Suprapubic skin (tissue), 4 donors: ENCODE measurements at places on chromosomes 5 and 9. TPM values are rescaled to one million over a fixed set of nuclear protein-coding genes. Genes with fewer than 3 reads are reported as not detected.
A peak's percentile ranks its signal among the peaks of the same experiment; 100 is the strongest.

DNA sequence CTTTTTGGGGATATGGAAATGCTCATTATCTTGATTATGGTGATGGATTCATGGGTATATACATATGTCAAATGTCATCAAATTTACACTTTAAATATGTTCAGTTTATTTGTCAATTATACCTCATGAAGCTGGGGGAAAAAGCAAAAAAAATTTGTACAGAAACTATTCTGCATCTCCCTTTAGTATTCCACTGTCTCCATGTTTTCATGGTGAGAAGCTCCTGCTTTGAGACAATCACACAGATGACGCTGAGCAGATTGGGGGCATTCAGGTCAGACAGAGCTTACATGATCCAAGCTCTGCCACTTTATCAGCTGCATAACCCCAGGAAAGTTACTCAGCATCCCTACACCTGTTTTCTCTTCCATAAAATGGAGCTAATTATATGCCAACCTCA is 101.5 kb downstream of the PLPPR1 start:
- H3K4me3 ChIP-seq, result no peak overlapping the region
- H3K27ac ChIP-seq, result no peak overlapping the region
- no peaks in the 10 kb centered on the region for H3K36me3 ChIP-seq
- DNase-seq, result no peak
- H3K4me1 ChIP-seq, result no peaks in the 10 kb centered on the region

- H3K27ac ChIP-seq, result no peak overlapping the region
- H3K4me3 ChIP-seq, result no peak overlapping the region
- peaks cover 29% of the 10 kb centered on the region for H3K27me3 ChIP-seq
- peaks cover 12% of the 10 kb centered on the region for H3K4me1 ChIP-seq
These were observed 7.3 kb upstream of the LMX1B start for GRCh38 chr9:126606483-126606870.

GRCh38 chr9:8053501-8053900 is 253.9 kb upstream of the DMAC1 start:
- H3K36me3 ChIP-seq, result no peaks in the 10 kb centered on the region
- H3K4me3 ChIP-seq, result no peak overlapping the region
- H3K27ac ChIP-seq, result no peak overlapping the region
- H3K4me1 ChIP-seq, result no peaks in the 10 kb centered on the region

- H3K4me3 ChIP-seq, result no peak overlapping the region
These were observed 145.2 kb downstream of the TENT4A start for GRCh38 chr5:6858419-6858818.

- no peaks in the 10 kb centered on the region for H3K27me3 ChIP-seq
- H3K4me1 ChIP-seq, result peaks cover 26% of the 10 kb centered on the region
- no peaks in the 10 kb centered on the region for H3K36me3 ChIP-seq
- H3K4me3 ChIP-seq, result no peak overlapping the region
These were observed 12.4 kb downstream of the CEMIP2 start for GRCh38 chr9:71755869-71756268.

DNA sequence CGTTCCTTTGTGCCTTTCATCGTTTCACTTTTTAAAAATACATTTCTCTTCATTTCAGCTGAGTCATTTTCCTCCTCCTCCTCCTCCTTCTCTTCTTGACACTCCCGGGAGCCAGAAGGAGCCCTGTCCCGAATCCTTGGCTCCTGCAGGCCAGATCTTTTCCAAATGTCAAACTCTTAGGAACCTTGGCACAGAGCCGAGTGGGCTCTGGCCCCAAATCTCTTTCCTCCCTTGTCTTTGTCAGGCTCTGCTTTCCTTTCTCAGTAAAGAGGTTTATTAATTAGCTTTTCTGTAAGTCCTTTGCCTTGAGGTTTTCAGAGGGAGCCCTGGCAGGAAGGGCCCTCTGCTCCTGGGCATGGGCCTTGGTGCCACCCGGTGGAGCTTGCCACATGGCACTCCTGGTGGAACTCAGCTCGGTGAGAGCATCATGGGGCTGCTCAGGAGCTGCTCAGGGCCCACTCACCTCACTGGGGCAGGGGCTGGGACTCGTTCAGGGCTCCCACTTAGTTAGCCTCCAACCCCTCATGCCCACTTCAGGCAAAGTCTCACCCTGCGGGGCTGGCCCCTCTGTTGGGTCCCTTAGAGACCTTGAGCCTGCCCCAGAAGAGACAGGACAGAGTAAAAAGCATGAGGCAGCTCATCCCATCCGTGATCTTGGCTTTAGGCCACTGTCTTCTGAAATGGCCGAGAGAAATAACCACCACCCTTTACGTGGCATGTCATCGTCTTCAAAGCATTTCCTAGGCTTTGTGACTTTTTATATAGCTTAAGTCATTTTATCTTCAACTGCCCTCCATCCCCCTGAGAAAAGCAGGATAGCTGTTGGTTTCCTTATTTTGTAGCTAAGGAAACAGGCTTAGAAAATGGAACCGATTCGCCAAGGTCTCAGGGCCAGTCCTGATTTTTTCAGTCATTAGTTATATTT is 17.1 kb downstream of the STC2 start:
- H3K4me3 ChIP-seq, result no peak overlapping the region
- peaks cover 26% of the 10 kb centered on the region for H3K4me1 ChIP-seq
- DNase-seq, result peak; percentile 59
- no peaks in the 10 kb centered on the region for H3K36me3 ChIP-seq
- H3K27ac ChIP-seq, result peak overlapping the region; percentile 64
- H3K27me3 ChIP-seq, result peaks cover 12% of the 10 kb centered on the region

DNA sequence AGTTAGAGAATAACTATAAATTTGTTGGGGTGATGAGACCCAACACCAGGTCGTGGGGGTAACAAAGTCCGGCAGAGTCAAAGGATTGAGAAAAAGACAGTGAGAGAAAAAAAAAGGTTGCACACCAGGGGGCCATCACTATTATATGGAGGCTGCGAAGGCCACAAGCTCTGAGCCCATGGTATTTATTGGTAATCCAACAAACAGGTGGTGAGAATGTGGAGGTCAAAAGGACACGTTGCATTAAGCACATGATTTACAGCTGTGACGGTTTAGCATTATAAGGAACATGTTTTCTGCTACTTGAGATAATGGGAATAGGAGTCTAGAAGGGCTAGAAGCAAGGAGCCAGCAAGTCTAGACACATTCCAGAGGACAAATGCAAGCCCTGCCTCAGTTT is 2202.2 kb upstream of the C9orf72 start:
- H3K27ac ChIP-seq, result no peak overlapping the region
- H3K4me1 ChIP-seq, result no peaks in the 10 kb centered on the region
- H3K27me3 ChIP-seq, result no peaks in the 10 kb centered on the region
- no peak overlapping the region for H3K4me3 ChIP-seq
- DNase-seq, result no peak

The SHC3 gene
- 4.8 TPM for total RNA-seq

The FAXDC2 gene
- total RNA-seq, result 52.7 TPM

- H3K4me1 ChIP-seq, result peaks cover 23% of the 10 kb centered on the region
- H3K27ac ChIP-seq, result no peak overlapping the region
- H3K4me3 ChIP-seq, result no peak overlapping the region
- H3K36me3 ChIP-seq, result no peaks in the 10 kb centered on the region
These were observed 17.5 kb downstream of the STXBP1 start for GRCh38 chr9:127629468-127630081.
